ENCODE measurements at places on chromosomes 2 and 18.

DNA sequence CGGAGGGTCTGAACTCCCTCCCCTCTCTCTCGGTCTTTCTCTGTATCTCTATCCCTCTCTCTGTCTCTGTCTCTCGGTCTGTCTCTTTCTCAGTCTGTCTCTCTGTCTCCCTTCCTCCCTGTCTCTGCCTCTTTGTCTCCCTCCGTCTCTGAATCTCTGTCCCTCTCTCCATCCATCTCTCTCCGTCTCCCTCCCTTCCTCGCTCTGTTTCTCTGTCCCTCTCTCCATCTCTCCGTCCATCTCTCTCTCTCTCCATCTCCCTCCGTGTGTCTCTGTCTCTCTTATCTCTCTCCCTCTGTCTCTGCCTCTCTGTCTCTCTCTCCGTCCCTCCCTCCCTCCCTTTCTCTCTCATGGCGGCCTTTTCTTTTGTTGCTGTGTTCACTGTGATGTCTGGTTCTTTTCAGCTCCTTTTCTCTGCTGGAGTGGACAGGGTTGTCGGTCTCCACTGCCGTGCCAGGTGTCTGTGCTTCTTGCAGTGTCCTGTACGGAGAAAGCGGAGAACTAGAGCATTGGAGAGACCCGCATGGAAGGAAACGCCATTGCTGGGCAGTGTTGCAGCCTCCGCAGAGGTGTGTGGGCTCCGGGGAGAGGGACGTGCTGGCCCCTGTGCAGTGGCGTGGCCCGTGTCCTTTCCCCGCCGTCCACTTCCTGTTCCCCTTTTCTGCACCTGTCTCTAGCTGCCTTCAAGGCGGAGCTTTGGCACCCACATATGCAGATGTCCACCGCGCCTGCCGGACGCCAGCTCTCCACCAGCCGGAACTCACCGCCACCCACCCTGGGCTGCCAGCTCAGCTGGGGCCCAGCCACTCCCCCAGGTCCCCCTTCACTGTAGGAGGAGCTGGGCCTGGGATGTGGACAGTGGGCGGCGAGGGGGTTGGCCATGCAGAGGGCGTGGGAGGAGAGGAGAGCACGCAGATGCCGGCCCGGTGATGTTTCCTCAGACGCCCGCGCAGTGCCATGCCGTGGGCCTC is 113.1 kb downstream of the NFATC1 start:
- no peak for DNase-seq

GRCh38 chr2:45778720-45779171 is 127.3 kb downstream of the PRKCE start:
- no peak for DNase-seq

DNA sequence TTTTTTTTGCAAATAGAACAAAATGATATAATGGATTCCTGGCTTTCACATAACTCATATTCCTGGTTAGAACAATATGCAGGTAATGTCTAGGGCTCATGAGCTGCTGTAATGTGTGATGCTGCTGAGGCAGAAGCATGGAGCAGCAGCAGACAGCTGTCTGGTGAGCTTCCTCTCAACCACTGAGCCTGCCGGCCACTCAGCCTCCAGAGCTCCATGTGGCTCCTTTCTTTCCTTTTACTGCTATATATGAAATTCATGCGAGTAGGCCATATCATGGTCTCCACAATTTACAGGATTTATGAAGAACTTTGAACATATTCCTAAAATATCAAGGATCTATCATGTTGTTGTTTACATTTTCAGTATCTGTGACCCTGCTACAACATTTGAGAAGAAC is 120.9 kb downstream of the MEP1B start:
- no peak for DNase-seq

GRCh38 chr2:12369566-12369965 is 347.2 kb upstream of the TRIB2 start:
- DNase-seq = no peak

- no peak for DNase-seq
These were observed 49.8 kb upstream of the CNGA3 start for GRCh38 chr2:98296440-98296839.

- peak; percentile 19 for DNase-seq
These were observed 329.5 kb downstream of the PAX3 start for GRCh38 chr2:221969087-221969829.

GRCh38 chr2:86790676-86791572 is at the start of gene CD8A:
Gene CD8A, minus strand, starts transcription at chr2:86790913. Its CDS starts 88 bp downstream, at chr2:86790825.
- DNase-seq = no peak

GRCh38 chr2:129347486-129348217 is 631.8 kb upstream of the RAB6C start:
- DNase-seq = no peak

- DNase-seq = no peak
These were observed 51.6 kb downstream of the TSPYL6 start for GRCh38 chr2:54204476-54204875.

DNA sequence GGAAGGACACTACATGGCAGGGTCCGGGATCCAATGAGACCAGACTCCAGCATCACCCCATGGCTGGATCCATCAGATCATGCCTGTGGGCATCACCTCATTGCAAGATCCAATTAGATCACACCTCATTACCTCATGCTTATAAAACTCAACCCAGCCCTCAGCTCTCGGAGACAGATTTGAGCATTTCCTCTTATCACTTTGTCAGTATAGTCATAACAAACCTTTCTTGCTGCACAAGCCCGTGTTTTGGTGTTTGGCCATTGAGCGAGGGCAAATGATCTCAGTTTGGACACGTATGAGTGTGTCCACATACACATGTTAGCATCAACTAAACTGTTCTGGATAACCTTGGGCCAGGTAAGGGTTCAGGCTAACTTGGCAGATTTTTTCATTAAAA is 58.8 kb downstream of the CCDC195 start:
- no peak for DNase-seq

GRCh38 chr18:36284268-36284667 is 13.2 kb upstream of the FHOD3 start:
- no peak for DNase-seq

DNA sequence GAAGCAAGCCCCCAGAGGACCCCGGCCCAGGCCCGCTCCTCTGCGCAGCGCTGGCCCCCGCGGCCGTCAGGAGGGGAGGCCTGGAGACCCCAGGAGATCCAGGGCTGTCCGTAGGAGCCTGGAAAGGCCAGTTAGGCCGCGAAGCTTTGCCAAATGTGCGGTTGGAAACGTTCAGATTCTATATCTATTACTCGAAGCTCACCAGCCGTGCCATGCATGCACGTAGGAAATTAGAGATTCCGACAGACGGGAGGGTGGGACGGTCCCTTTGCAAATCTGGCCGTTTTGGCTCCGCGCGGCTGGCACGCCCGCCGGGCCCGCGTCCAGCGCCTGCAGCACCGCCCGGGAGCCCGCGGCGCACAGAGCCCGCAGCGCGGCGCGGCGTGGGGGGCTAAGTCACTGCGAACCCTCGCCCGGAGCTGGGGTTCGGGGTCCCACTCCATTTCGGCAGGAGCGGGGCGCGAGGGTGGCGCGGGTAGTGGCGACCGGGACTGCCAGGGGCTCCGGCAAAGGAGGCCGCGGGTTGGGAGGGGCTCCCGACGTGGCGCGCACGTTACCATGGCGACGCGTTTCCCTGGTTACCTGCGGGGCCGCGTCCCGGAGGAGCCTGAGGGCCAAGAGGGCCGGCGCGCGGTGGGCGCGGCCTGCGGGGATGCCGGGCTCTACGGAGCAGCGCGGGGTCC is 488.6 kb upstream of the SMIM21 start:
- DNase-seq = peak; percentile 18

DNA sequence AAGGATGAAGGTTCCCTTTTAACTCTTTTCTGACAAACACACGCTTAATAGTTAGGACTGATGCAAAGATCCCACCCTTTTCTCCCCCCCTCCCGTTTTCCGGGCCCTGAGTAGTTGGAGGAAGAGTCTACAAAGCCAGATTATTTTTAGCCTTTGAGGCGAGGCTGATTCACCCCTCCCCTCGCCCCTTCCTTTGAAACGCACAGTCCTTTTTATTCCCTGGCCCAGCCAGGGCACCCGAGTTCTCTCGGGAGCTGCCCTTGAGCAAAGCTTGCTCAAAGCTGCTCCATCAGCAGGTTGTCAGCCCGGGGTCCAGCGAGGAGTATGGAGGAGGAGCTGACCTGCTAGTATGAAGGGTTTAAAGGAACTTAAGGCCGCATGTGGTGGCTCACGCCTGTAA is 47.1 kb upstream of the SPRED2 start:
- no peak for DNase-seq

DNA sequence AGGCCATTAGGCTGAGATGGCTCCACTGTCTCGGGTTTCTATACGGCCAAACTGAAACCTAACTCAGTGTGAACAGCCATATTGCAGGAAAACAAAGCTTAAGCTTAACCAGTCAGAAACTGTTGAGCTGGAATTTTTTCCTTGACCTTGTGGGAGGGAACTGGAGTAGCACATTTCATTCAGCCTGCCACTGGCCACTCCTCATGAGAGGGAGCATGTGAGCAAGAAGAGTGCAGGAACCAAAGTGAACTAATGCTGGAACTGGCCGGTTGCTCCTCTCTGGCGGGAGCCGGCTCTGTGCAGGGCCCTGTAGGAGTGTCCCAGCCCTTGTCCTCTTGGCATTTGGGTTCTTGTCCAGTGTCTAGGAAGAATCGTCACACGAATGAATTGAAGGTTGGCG is 5.9 kb upstream of the POLE4 start:
- no peak for DNase-seq

- no peak for DNase-seq
These were observed 159.1 kb upstream of the LHCGR start for GRCh38 chr2:48914477-48915089.

GRCh38 chr2:174688079-174688478 is 76.2 kb downstream of the CHRNA1 start:
- no peak for DNase-seq

DNA sequence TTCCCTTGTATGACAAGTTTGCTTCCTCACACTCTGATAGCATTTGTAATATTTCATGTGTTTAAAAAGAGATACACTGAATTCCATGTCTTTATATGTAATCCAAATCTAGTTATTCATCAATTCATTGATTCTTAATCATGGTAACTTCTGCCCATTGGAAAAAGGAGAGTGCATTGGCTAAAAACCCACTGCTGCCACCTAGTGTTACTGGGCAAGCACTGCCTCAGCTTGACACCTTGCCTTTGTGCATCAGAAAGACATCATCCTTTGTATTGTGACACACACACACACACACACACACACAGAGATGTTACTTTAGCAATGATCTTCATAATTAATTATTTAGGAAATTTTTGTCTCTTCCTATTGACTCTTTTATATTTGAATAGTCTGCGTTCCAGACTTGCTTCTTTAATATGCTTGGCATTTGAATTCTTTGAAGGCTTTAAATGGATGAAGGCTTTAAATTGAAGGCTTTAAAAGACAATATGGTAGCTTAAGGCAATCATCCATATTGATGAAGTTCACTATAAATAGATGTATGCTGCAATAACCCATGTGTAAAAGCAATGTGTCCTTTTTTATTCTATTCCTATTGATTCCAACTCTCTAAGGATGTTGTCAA is 414.2 kb upstream of the CHST9 start:
- no peak for DNase-seq

DNA sequence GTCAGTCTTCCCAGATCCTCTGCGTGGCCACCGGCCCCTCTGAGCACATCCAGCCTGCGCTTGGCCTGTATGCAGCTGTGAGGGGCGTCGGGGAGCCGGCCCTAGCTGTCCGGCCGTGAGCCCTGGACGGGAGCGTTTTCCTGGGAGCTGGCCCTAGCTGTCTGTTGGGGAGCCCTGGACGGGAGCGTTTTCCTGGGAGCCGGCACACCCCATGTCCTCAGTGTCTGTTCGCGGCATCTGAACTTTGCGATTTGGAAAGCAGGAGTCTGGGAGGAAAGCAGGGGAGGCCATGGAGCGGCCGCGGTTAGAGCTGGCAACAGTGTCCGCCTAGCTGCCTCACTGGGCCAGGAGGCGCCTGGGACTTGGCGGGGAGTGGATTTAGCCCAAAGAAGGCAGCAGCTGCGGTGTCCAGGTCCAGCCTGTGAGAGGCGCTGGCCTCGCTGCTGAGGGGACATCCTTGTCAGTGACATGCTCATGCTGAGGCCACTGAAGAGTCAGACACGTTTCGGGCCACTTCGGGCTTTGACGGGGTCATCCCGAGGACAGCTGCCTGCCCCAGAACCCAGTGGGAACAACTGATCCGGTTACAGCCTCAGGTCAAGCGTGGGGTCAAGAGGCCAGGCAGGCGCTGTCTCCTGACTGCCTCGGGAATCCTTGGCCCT is 75.8 kb downstream of the KCNG2 start:
- DNase-seq = no peak

DNA sequence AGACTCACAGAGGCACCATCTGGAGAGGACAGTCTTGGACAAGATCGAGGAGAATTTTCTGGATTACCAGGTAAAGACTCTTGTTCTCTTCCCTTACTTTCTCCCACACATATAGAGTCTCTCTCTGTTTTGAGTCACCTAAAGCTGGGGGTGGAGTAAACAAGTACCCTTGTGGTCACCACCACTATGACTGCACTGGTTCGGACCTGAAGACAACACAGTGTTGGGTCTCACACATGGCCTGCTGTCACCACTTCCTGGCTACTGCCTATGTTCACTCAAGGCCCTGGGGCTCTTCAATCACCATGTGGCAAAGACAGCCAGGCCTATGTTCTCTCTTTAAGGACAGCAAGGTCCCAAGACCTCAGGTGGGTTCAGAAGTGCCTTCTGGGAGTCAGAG is 253.3 kb upstream of the VRK2 start:
- DNase-seq = no peak

GRCh38 chr2:210901326-210901725 is 344.9 kb downstream of the CPS1 start:
- DNase-seq = no peak

DNA sequence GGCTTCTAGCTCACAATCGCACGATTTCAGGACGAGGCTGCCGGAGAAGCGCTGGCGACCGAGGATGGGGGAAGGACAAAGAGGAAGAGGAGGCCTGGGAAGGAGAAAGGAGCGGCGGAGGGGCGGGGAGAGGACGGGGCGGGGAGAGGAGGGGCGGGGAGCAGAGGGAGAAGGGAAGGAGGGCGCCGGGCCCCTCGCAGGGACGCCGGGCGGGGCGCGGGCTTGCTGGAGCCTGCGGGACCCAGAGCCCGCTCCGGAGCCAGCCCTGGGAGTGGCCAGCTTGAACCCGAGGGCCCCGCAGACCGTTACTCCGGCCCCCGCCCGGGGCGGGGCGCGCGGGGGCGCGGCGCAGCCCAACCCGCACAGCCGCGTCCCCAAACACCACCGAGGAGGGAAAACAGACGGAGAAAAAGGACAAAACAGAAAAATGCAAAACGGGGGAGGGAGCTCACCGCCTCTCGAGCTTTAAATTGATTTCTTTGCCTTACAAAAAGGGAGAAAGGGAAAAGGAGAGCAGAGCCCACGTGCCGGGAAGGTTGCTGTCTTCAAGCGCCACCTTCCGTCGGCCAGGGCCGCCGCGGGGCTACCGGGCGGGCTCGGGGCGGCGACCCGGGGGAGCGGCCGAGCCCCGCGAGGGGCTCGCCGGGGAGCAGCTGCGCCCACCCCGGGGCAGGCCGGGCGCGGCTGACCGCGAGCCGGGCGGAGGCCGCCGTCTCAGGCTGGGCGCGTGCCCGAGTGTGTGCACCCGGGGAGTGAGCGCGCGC is 781 bp upstream of the SOX11 start:
- peak; percentile 62 for DNase-seq

GRCh38 chr2:12277241-12278034 is 439.3 kb upstream of the TRIB2 start:
- no peak for DNase-seq

DNA sequence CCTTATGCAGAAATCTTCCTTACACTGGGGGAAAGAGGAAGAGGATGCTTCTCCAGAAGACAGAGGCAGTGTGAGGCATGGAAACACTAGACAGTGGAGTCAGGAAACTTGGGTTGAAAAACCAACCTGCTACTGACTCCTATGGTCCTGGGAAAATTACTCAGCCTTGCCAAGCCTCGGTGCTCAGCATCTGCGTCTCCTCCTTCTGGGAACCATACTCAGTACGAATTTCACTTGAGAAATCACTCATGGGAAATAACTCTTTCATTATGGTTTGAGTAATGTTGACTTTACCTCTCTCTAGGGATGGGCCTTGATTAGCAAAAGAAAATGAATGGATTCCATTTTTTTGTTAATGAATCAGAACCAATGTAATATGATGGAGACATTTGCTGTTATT is 96.5 kb downstream of the KCNE4 start:
- DNase-seq = no peak

Data from DMS79 (cell line).